T follicular helper cell (primary cell): ENCODE measurements at places on chromosomes 12 and 14.

DNA sequence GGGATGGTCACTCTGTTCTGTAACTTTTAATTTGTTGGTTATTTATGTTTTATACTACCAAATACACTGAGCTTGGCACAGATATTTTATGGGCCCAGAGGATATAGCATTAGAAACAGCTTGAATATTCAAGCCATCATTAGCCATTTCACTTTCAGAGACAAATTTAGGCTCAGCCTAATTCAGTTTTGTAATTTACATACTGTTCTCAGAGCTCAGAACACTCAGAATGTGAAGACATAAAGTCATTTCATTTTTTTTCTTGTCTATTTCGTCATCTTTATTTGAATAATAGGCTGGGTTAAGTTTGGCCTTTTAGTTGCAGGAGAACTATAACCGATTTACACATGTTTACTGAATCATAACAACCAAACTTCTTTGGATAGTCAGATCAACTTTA lies 361.7 kb downstream of the SNAPC1 start:
- DNase-seq = no peak

GRCh38 chr12:30000401-30000800 lies 216.7 kb upstream of the TMTC1 start:
- no peak for DNase-seq

DNA sequence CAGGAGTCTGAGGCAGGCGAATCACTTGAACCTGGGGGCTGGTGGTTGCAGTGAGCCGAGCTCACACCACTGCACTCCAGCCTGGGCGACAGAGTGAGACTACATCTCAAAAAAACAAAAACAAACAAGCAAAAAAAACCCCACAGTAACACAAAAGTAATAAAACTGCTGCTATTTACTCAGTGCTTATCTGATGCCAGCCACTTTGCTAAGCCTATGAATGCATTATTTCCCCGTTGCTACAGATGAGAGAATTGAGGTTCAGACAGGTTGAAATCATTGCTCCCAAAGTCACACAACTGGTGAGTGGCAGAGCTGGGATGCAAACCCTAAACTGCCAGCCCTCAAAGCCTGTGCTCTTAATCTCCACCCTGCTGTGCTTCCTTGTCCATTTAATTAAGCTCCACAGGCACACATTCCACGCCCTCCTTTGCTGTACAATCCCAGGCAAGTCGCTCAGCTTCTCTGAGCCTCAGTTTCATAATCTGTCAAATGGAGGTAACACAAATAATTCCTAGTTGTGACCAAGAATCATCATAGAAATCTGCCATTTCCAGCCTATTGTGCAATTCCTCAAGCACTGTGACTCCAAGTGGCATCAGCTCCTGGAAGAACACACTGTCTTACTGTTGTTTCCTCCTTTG lies 5.7 kb upstream of the OAS3 start:
- DNase-seq = no peak

GRCh38 chr12:131745706-131746105 lies 34.8 kb downstream of the SFSWAP start:
- DNase-seq = no peak

DNA sequence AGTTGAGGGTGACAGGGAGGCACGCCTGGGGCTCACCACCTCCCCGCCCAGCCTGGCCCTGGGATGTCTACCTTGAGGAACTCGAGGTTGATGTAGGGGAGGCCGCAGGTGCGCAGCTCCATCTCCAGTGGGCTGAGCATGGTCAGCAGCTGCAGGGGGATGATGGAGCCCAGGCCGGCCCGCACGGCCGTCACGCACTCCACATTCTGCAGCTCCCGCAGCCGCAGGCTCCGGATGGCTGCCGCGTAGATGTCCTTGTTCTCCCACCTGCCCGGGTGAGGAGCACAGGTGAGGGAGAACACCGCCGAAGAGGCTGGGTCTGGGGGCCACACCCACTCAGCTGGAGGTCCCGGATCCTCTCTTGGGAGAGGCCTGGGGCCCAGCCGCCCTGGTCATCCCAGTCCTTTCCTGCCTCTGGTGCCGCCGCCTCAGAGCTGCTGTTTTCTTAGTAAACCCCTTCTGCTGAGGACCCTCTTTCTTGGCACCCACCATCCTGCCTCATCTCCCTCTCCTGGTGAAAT lies 38.2 kb downstream of the TRAFD1 start:
- no peak for DNase-seq

DNA sequence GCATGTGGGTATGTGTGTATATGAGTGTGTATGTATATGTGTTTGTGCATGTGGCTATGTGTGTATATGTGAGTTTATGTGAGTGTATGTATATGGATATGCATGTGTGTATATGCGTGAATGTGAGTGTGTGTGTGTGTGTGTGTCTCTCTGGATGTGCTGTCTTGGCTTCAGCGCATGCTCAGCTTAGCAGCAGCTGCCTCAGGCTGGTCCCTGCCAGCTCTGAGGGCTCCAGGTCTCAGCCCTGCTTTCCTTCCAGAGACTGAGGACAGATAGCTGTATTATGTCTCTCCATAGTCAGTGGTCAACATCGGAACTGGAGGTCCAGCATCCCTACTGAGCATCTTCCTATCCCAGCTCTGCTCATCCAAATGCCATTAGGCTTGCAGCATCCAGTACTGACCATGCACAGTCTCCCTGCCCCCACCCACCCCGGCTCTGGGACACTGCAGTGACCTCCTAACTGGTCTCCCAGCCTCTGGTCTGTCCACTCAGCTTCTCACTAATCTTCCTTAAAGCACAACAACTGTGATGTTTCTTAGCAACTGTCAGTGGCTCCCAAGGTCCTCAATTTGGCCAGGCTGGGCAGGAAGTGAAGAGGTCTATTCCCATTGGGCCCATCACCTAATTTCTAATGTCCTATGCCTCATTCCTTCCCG lies 22.8 kb downstream of the FAIM2 start:
- DNase-seq = no peak

GRCh38 chr12:9792961-9793617 lies 32.4 kb upstream of the CD69 start:
- DNase-seq = no peak

DNA sequence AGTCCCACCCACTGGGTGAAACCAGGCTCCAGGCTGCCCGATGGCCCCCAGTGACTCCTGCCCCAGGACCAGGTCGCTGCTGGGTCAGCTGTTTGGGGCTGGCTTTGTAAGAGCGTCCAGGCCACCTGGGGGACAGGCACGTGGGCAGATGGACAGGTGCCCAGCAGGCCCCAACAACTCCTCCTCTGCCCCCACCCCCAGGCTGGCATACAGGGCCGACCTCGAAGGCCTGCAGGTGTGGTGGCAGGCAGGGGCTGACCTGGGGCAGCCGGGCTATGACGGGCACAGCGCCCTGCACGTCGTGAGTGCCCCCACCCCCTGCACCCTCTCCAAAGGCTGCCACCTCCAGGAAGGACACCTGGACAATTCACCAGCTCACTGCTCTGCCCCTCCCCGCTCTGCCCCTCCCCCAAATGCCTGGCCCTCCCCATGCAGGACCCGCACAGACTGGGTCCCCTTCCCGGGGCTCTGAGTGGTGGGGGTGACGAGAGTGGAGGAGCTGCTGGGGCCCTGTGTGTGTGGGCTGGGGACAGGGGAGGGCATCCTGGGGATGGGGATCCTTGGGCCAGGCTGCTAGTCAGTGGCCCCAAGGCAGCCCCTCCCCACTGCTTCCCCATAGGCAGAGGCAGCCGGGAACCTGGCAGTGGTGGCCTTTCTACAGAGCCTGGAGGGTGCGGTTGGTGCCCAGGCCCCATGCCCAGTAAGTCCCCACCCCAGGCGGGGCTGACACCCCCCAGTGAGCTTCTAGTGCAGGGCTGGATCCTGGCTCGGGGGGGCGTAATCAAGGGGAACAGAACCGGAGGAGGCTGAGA lies 26.0 kb downstream of the ASPG start:
- DNase-seq = no peak

- peak; percentile 15 for DNase-seq
These were observed 620 bp downstream of the YBX3 start for GRCh38 chr12:10722502-10722904.

DNA sequence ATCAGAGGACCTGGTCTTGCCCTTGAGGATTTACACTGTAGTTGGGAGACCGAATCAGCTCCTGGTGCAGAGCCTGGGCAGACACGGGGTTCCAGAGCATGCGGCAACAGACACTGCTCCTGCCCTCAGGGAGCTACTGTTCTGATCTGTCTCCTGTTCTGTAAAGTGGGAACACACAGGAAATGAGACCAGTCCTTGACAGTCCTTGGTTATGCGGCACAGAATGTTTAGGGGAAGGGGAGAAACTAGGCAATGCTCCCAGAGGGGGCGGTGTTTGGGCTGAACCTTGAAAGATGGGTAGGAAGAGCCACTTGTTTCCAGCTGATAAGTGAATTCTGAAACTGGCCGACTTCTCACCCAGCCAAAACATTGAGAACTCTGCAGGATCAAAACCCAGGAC lies 132.4 kb downstream of the ZFP36L1 start:
- DNase-seq = no peak

DNA sequence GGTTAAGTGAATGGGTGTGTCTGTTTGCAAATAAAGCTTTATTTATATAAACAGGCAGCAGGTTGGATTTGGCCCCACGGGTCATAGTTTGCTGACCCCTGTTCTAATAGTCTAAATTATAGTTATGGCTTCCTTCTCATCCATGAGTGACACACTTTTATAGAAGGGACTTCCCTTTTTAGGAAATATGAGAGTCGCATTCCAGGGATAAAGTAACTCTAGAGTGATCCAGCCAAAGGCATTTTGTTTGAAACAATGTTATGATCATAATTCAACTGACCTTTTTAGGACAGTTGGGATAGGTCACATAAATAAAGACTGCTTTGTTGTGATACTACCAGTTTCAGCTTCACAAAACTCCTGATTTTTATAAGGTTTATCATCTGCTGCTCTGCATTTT lies 87.9 kb downstream of the ALX1 start:
- no peak for DNase-seq

GRCh38 chr12:42761601-42762350 lies 172.2 kb upstream of the PRICKLE1 start:
- no peak for DNase-seq

GRCh38 chr12:49358483-49359141 lies 8.7 kb upstream of the SPATS2 start:
- peak; percentile 34 for DNase-seq
